NCI-H1436 (cell line): ENCODE measurements at places on chromosomes 3 and 15.

GRCh38 chr3:119557877-119558269, 1.5 kb downstream of the CD80 start:
- no peak for DNase-seq

DNA sequence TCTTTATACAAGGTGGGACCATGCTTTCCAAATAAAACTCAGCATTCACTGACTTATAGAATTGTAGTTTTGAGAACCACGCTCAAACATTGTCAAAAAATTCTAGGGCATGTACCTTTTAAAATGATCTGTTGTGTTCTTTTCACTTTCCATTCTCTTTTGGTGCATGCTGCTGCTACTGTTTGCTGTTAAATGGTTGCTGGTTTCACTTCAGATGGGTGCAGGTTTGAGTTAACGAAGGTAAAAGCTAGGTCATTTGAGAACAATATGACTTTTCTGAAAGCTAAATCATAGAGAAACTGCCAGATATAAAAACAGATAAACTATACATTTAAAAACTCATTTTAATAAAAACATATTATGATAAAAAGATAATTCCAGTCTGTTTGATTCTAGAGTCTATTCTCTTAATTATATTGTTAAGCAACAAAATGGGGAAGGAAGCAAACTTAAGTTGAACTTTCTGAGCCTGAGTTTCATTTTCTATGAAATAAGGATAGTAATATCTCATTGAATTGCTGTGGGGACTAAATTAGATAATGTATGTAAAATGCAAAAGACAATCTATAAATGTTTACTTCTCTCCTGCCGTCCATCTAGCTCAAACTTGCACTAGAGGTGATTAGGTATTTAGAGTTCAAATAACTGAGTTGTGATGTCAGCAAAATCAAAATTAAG, 82.4 kb downstream of the OXSM start:
- DNase-seq: no peak

- DNase-seq: no peak
These were observed 69.4 kb downstream of the MCF2L2 start for GRCh38 chr3:183359036-183359435.

DNA sequence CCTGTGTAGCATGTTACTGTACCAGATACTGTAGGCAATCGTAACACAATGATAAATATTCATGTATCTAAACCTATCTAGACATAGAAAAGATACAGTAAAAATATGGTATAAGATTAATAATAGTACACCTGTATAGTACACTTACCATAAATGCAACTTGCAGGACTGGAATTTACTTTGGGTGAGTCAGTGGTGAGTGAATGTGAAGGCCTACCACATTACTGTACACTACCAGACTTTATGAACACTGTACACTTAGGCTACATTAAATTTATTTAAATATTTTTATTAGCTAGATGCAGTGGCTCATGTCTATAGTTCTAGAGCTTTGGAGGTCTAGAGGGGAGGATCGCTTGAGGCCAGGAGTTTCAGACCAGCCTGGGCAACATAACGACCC, 186.6 kb upstream of the ROPN1 start:
- DNase-seq: no peak

DNA sequence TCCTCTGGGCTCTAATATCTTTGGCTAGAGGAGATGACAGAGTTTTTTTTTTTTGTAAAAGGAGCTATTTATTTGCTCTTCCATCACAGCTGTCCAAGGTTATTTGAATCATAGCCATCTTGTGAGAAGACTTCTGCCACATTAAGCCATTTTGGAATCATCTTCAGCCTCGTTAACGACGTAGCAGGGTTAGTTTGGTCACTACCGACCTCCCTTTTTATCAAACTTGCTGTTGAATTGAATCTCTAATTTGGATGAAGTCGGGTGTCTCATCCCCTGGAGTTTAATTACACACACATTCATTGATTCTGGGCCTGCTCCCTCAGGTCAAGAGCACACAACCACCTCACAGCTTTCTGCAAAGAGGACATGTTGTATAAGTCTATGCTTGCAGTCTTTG, 238.7 kb downstream of the CPNE4 start:
- peak; percentile 52 for DNase-seq
